AG10803 (cell line): ENCODE measurements at places on chromosomes 12 and 14.

GRCh38 chr14:100438678-100439592, 115.8 kb downstream of the SLC25A47 start:
- DNase-seq, result peak; percentile 64

DNA sequence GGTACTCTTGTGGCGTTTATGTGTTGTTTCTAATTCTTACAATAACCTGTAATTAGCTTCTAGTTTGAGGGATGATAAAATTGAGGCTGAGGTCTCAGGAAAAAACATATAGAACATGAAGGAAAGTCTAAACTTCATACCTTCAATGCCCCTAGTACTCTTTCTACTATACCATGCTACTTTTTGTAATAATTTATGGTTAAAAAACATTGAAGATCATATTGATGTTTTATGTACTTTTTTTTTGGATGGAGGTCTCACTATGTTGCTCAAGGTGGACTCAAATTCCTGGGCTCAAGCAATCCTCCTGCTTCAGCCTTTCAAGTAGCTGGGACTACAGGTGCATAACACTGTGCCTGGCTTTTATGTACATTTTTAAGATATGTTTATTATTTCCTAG, 13.8 kb downstream of the G2E3 start:
- DNase-seq, result no peak

DNA sequence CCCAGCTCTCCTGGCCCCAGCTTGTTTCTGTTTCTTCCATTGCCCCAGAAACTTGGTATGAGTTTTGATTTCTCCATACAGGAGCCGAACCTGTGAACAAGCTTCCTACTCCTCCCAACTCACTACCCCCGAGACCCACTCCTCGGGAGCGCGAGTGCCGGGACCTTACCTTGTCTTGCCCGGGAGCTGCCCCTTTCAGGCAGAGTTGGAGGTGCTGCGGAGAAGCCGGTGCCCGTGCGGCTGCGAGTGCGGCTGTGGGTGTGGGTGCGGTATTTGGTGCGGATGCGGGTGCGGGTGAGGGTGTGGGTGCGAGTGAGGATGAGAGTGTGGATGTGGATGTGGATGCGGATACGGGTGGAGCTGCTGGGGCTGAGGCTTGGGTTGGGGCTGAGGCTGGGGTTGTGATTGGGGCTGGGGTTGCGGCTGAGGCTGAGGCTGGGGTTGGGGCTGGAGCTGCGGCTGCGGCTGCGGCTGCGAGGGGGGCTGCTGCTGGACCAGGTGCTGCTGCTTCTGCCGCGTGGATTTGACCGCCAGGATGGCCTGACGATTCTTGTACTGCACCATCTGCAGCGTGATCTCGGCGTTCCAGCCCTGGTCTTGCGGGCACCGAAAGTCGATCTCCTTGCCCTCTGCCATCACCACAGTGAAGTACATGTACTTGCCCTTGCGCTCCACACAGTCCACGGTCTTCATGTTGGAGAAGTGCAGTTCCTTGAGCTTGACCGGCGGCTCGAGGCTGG, 1.1 kb downstream of the PHLDA1 start:
- peak; percentile 66 for DNase-seq

GRCh38 chr12:32395026-32395425, 4.3 kb upstream of the FGD4 start:
- DNase-seq, result no peak

GRCh38 chr12:54879579-54879978, 25.3 kb downstream of the MUCL1 start:
- no peak for DNase-seq
